ENCODE measurements at places on chromosomes 4 and X.
A peak's percentile ranks its signal among the peaks of the same experiment; 100 is the strongest.

DNA sequence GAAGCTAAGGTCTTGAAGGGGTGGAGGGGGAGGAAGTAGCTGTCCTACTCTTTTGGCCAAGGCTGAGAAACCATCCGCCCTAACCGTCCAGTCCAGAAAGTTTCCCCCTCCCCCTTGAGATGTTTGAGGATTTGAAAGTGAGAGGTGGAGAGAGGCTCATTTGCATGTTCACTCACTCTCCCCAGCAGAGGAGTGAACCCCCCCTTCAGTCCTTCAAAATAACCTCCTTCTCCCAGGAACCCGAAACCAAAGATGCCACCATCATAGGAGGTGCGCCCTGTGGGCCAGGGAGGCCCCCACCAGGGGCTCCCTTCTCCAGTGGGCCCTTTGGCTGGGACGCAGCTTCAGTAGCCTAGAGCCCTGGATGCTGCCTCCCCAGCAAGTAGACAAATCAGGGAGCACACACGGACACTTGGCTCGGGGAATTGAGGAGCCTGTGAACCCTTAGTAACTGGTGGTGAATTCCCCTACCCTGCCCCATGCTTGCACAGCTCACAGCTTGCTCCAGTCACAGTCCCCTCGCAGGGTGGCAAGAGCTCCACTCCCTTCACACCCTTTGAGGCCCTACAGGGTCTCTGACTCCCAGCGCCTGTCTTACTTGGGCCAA, 25.6 kb downstream of the ELF4 start:
- no peak for DNase-seq

DNA sequence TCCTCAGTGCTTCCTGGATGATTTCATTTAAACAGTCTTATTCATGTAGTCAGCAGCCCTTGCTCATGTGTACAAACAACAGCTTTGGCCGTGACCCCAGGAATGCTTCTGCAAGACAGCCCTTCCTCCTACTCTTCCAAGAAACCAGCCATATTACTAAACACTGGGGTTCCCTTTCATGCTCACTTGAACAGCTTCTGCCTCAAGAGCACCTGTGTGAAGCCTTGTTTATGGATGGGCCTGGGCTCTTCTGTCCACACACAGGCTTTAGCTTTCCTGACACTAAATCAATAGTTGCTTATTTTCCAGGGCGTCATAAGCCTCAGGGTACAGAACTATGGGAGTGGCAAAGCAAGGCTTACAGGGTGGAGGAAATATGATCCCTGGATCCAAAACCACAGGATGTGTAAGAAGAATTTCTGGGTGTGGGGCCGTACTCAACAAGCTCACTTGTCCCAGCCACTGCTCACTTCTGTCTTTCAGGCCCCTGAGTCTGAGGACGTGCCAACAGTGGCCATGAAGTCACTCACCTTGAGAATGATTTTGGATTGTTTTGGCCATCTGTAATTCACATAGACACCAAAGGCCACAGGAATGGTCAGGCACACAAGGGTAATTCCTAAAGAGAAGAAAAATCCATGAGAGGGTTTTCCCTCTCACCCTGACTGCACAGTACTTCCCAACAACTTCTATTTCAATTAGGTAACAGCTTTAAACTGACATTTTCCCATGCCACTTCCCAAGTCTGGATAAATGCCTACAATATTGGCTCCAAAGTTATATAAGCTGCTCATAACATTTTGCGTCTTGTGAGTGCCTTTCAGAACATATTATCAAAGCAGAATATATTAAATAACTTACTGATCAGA, 17.7 kb downstream of the SLC10A6 start:
- no peak for DNase-seq

DNA sequence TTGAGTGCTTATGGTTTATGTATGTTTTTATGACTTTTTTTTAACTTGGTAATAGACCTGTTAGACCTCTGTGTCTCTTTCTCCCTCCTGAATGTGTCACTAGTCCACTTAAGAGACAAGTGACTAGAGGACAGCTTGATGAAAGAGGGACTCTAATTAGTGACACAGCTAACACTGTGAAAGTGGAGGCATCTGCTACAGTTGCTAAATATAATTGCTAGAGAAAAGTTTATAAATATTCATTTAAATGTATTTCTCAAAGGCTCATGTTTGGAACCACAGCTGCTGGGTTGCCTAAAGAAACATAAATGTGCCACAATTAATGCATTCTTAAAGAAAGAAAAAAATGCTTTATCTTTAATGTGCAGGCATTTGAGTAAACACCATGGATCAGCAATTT, 176.4 kb downstream of the FRMPD4 start:
- no peak for DNase-seq

DNA sequence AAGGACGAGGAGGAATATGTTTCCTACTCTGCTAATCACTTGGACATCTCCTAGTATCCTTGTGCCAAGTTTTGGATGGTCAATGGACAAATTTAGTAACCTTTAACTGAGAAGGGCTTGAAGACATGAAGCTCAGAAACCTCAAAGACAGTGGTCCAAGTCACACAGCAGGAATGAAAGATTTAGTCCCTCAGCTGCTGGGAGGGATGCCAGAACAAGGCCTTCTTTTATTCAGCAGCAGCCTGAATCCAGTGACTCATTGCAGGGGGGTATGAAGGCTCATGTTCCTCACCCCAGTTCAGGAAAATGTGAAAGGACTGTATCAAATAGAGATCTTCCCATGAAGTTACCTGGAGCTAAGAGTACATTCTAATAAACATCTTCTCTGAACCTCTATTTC, 214.9 kb upstream of the UGT8 start:
- DNase-seq: no peak

DNA sequence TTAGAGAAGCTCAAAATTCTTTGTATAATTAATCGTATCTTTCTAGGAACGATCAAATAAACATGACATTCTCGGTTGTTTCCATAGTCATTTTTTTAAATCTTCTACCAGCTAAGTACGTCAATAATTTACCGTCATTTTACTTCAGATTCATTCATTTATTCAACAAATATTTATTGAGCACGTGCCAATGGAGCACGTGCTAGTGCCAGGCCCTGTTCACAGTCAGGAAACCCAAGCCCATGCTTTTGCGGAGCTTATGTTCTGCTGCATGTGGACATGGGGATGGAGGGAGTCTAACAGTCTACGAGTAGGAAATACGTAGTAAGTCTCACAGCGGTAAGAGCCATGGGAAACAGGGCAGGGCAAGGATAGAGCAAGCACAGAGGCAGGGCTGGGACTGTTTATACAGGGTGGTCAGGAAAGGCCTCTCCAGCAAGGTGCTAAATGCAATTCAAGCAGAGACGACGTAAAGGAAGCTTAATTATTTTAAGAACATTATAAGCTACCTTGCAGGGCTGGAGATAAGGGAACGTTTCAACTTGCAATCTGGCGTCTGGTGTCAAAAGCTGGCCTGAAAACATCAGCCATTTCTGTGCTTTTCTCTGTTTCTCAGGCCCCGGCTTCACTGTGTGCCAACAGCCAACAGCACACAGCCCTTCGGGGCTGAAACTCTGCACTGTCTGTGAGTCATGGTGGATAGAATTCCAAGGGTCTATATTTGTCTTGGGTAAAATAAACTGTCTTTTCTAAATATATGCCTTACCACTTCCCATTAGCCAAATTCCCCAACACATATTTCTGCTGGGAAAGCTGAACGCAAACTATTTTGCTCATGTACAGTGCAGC, 517.1 kb upstream of the ZFP42 start:
- no peak for DNase-seq

- DNase-seq: no peak
Observed at GRCh38 chr4:56764223-56764622, 57.3 kb downstream of the SPINK2 start.

DNA sequence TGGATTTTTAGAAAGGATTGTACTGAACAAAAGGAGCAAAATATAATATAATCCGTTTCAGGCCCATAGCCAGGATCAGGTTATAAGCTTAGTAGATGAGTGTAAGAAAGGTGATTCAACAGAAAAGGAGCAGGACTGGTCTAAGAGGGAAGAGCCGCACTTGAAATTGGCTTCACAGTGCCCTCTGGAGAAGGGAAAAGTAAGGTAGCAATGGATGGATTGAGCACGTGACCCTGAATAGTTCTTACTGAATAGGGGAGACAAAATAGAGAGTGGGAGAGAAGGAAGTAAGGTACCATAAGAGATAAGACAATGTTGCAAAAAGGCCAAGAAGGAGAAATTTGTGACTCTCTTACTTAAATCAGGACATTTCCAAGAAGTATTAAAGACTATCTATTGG, 15.6 kb downstream of the CXorf66 start:
- DNase-seq: no peak

DNA sequence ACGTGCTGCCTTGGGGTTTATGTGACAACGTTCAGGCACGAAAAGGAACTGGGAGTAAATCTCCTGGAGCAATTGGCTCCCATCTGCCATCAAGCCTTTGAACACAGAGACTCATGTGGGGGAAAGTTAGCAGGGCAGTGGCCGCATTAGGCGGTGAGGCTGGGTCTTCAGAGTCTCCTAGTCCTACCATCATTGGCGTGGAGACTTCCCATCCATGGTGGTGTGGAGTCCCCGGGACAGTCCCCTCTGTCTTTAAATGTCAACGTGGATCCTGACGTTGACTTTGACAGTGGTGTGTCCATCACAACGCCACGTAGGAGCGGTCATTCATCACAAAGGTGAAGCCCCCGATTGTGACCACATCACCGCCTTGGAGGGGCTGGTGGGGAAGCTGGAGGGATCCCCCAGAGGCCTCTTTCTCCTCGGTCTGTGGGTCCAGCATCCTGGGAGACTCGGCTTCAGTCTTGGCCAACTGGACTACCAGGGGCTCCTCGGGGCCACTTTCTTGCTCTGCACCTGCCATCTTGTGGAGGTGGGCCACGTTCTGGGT, 21.8 kb downstream of the CRLF2 start:
- DNase-seq: no peak

GRCh38 chr4:122533841-122534240, 77.3 kb upstream of the IL2 start:
- no peak for DNase-seq

GRCh38 chr4:43471950-43472349, 579.4 kb downstream of the GRXCR1 start:
- no peak for DNase-seq

- DNase-seq: no peak
Observed at GRCh38 chr4:145720656-145721055, 40.7 kb downstream of the C4orf51 start.

DNA sequence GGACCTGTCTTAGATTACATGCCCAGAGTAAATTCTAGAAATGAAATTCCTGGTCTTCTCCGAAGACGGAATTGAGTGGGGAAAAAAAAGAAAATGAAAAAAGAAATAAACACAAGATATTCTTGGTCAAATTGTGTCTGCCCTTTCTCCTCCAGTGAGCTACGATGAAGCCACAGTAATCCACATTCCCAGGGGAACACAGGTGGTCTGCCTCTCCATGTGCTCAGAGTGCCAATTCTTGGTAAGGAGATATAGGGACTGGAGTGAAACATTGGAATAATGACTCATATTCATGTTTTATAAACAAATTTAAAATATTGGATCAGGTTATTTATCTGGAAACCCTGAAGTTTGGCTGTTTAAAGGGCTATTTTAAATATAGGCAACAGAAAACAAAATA, 54.2 kb upstream of the MGST2 start:
- no peak for DNase-seq

- no peak for DNase-seq
Observed at GRCh38 chrX:77527233-77528001, 80.2 kb downstream of the FGF16 start.

- peak; percentile 16 for DNase-seq
Observed at GRCh38 chrX:153662266-153662665, 11.3 kb downstream of the PNCK start.

DNA sequence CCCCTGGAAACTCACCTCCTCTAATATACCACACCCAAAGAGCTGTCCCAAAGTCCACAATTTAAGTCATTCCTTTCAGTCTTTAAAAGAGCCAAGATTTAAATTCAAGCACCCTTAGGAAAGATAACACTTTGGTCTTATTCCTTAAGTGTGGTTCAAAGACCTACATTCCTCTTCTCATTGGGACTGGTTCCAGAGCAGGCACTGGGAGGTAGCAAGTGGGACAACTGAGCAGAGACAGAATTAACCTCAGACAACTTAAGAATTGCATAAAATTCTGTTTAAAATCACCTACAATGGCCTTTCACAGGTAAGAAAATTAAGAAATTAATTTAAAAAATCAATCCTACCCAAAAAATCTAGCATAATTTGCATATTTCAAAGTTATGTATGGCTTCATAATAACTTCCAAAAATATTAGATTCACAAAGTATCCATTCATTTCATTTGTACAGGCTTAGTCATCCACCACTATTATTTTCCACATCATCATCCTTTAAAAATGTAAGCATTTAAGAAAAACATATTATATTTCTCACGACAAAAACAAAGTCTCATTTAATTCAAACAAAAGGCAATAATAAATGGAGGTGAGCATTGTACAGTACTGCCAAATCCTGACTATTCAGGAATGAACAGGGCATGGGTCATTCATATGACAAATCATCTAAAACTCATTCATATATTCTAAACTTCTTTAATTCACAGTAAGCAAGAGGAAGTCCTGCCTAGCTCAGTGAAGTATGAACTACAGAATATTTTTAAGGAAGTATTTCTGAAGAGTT, 13.6 kb downstream of the PRSS12 start:
- DNase-seq: no peak

DNA sequence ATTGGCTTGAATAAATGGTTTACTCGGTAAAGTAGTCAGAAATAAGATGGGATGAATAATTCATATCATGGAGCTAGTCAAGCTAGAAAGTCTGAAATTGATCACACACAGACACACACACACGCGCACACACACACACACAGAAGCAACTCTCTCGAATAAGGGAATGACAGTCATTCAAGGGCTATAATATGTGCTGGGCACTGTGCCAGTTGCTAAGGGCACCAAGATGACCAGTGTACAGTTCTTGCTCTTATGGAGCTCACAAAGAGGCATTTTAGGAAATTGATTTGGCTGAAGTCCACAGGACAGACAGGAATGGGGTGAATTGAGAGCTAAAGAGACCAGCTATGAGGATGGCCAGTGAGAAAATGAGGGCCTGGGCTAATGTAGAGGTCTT, 34.2 kb upstream of the SH3D19 start:
- no peak for DNase-seq

DNA sequence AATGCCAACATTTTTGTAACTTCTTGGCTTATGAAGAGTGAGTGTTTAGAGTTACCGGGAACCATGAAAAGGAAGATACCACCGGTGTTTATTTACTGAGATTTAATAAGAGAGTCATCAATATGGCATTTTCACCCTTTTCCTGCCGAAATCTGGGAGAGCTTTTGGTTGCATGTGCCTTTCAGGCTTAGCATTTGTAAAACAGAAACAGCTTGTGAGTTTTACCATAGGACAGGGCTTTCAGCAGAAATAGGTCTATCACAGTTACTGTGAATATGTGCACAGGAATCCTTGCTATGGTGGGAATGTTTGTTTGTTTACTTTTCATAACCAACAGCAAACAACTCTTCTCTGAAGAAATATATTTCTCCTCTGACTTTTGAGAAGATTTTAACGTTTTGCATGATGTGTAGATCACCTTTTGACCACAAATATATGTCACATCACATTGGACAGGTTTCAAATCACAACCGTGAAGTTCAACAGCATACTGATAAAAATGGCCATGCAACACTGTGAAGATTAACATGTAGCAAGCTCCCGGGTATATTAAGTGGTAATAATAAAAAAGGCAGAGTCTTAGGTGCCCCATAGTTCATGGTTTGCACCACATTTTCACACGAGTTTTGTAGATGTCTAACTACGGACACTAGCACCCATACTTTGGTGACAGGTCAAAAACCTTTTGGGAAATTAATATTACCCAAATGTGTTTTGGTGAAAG, 21.3 kb downstream of the ARHGAP24 start:
- DNase-seq: no peak
